Astrocyte of the spinal cord (primary cell): ENCODE measurements at places on chromosomes 2 and 18.

GRCh38 chr2:25430556-25430955, 88.8 kb upstream of the DNMT3A start:
- no peak for DNase-seq

- no peak for DNase-seq
These were observed 304.1 kb upstream of the FAM98A start for GRCh38 chr2:33903215-33903614.

DNA sequence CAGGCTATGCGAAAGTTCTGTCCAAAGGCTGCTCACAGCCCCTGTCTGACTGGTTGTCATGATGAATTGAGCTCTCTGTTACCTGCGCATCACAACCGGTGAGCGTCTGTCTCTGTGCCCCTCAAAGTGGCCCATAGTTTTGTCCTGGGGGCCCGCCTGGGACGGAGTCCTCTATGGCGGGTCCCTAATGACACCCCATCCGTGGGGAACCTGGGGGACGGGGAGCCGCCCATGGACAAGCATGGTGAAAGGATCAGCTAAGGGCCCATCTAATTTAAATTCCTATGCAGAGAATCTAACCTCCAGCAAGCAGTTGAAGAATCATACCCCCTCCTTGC, 473 bp downstream of the ELMOD3 start:
- no peak for DNase-seq

GRCh38 chr2:28338046-28338817, 54.4 kb upstream of the FOSL2 start:
- peak; percentile 91 for DNase-seq

- DNase-seq, result no peak
These were observed 158.4 kb downstream of the ATP9B start for GRCh38 chr18:79227621-79228020.

- no peak for DNase-seq
These were observed 74.9 kb upstream of the ARL4C start for GRCh38 chr2:234571620-234572407.
